ENCODE measurements at places on chromosomes 16 and 17. TPM values are rescaled to one million over a fixed set of nuclear protein-coding genes. Genes with fewer than 3 reads are reported as not detected.

GRCh38 chr17:1957037-1957436, 68.1 kb downstream of the RTN4RL1 start:
- no peak for DNase-seq

- no peak for DNase-seq
These were observed 266.0 kb downstream of the PHKB start for GRCh38 chr16:47727131-47727530.

- no peak for DNase-seq
These were observed 5.3 kb upstream of the DNAH2 start for GRCh38 chr17:7712111-7712771.

GRCh38 chr16:30053376-30054015, 12.1 kb upstream of the ALDOA start:
- no peak for DNase-seq

GRCh38 chr16:7185689-7186088, 147.0 kb upstream of the RBFOX1 start:
- DNase-seq: no peak

- DNase-seq: no peak
These were observed 134.7 kb downstream of the PITPNC1 start for GRCh38 chr17:67511804-67512203.

- DNase-seq: no peak
These were observed 5.3 kb upstream of the POLR3E start for GRCh38 chr16:22291860-22292318.

- no peak for DNase-seq
These were observed 27.4 kb downstream of the IRF8 start for GRCh38 chr16:85926370-85926769.

The KRTAP3-1 gene
- not detected for total RNA-seq

The CEP20 gene
- total RNA-seq: 22.3 TPM

The TRPV3 gene
- total RNA-seq: 10.7 TPM

The KRT12 gene
- total RNA-seq: not detected

The COPS3 gene
- 45.3 TPM for total RNA-seq
